Erythroblast (primary cell): ENCODE measurements at places on chromosomes 13 and 19.

DNA sequence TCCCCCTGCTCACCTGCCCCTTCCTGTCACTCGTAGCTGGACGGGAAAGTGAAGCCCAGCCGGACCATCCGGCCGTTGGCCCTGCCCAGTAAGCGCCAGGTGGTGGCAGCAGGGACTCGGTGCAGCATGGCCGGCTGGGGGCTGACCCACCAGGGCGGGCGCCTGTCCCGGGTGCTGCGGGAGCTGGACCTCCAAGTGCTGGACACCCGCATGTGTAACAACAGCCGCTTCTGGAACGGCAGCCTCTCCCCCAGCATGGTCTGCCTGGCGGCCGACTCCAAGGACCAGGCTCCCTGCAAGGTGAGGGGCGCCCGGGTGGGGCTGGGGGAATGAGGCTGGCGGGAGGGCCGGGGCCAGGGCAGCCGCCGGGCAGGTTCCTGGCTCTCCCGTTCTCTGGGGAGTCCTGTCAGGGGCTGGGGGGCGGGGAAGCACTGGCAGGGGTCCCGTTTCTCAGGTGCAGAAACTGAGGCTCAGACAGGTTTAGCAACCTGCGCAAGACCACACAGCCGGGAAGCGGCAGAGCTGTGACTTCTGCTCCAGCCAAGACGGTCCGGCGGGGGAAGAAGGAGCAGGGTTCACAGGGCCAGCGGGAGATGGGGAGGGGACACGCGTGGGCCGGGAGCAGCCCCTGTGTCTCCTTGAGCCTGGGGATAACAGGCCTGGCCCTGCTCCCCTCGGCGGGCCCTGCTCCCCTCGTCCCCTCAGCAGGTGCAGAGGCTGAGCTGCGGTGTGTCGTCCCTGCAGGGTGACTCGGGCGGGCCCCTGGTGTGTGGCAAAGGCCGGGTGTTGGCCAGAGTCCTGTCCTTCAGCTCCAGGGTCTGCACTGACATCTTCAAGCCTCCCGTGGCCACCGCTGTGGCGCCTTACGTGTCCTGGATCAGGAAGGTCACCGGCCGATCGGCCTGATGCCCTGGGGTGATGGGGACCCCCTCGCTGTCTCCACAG lies 5.3 kb downstream of the GZMM start:
- no peak for DNase-seq

DNA sequence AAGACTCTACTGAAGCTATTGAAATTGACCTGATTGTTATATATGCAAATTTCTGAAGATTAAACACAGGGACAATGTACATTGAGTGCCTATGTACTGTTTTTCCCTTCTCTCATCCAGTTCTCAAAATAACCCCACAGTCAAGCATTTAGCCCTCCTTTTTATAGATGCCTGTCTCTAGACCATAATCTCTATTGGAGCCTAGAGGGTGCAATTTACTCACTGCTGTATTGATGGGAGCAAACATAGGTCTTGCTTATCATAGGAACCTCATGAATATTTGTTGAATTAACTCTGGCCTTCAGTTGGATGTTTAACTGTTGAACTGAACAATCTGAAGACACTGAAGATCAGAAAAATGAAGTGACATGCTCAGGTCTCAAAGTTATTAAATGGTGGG lies 183.0 kb downstream of the RFC3 start:
- no peak for DNase-seq

DNA sequence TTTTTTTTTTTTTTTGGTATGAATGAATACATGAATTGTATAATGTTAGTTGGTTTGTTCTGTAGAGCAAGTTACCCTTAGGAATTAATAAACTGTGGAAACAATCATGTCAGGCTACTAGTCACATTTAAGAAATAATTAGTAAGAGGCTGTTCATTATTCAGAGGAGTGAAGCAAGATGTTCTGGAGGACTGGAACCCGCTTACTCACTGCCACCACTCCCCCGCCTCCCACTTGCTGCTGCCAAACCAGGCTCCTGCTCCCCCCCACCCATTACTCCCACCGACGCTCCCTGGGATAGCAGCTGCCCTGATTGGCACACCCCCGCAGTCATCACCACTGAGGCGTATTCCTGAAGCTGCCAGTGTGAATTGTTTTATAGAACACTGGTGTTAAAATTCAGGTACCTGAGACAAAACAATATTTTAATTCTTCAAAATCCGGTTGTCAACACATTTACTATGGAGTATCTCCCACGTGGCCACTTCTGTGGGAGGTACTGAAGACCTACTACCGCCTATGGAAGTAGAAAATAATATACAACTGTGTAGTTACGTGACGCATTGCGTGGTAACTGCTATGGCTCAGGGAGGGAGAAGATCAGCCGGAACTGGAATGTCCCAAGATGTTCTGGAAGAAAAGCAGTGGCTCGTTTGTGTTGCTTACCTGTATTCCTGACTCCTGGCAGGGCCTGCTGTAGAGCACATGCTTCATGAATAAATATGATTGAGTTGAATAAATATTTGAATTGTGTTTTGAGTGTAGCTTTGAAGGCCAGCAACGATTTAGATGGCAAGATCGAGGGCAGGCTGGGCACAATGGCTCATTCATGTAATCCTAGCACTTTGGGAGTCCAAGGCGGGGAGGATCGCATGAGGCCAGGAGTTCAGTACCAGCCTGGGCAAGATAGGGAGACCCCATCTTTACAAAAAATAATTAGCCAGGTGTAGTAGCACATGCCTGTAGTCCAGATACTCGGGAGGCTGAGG lies 1.7 kb downstream of the DPY19L3 start:
- DNase-seq = no peak

DNA sequence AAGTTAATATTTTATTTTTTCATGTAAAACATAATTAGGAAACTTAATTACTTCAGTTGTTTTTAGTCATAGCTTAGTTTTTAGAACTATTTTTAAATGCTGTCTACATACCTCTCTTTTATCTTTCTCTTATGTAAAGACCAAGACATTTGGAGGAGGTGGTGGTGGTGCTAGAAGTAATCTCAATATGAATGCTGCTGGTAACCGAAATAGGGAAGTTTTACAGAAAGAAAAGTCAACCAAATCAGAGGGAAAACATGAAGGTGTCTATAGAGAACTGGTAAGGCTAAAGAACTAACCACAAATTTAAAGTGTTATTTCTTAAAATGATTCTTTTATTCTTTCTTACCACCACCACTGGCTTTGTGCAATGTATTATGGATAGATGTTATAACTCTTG lies 97.3 kb downstream of the TDRD3 start:
- DNase-seq = no peak

DNA sequence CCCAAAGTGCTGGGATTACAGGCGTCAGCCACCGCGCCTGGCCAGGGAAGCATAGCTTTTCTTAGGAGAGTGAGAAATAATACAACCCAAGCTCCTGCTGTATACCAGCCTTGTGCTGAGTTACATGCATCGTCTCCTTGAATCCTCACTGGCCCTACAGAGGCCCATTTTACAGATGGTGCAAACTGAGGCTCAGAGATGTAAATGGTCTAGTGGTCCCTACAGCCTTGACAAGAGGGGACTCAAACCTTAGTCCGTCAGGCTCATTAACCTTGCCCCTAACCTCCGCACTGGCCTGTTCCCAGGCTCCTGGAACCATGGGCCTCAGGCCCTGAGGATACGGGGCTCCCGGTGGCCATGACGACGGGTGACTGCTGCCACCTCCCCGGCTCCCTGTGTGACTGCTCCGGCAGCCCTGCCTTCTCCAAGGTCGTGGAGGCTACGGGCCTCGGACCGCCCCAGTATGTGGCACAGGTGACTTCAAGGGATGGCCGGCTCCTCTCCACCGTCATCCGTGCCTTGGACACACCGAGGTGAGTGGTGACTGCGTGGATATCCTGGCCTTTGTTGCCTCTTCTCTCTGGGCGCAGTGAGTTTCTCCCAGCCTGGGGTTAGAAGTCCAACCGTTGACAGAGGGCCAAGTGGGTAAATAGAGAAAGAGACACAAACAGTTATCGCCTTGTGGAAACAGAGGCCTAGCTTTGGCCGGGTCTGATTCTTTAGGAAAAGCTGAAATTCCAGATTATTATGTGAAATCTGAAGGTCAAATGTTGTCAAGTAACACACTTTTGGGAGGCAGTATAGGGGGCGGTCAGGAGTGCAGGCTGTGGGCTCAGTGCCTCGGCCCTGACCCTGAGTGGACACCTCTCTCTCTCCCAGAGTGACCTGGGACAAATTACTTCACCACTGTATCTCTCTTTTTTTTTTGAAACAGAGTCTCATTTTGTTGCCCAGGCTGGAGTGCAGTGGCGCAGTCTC lies 8.7 kb downstream of the MARCHF2 start:
- DNase-seq = no peak

GRCh38 chr19:4012975-4013634 lies 5.6 kb downstream of the PIAS4 start:
- DNase-seq = no peak

DNA sequence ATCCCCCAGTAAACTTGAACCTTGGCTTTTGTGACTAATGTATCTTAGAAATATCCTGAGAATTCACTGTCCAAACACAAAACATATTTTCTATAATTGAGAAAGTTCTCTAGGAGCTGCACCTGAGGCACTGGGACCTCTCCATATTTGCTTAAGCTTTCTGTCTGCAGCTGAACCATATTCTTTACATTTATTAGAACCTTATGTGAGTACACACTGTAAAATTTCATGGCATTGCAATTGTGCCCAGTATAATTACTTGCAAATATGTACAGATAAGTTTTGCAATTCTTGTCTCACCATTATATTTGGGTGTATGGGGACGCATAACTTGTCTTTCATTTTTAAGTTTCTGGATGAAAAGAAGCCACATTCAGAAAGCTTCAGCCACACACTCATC lies 280.7 kb upstream of the KLHL1 start:
- no peak for DNase-seq

DNA sequence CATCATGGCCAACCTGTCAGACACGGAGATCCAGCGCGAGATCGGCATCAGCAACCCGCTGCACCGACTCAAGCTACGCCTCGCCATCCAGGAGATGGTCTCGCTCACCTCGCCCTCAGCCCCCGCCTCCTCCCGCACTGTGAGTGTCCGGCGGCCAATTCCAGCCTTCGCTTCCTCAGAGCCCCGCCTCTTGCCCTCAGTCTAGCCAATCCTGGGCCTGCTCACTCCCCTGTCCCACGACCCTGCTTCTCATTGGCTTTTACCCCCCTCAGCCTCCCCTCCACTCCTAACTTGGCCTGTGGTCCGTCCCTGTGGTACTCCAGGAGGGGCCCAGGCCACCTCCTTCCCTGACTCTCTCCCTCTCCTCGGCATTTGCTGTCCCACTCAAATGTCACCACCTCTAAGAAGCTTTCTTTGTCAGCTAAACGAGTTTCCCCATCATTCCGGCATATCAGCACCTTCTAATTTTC lies 12.3 kb downstream of the HRC start:
- peak; percentile 83 for DNase-seq

DNA sequence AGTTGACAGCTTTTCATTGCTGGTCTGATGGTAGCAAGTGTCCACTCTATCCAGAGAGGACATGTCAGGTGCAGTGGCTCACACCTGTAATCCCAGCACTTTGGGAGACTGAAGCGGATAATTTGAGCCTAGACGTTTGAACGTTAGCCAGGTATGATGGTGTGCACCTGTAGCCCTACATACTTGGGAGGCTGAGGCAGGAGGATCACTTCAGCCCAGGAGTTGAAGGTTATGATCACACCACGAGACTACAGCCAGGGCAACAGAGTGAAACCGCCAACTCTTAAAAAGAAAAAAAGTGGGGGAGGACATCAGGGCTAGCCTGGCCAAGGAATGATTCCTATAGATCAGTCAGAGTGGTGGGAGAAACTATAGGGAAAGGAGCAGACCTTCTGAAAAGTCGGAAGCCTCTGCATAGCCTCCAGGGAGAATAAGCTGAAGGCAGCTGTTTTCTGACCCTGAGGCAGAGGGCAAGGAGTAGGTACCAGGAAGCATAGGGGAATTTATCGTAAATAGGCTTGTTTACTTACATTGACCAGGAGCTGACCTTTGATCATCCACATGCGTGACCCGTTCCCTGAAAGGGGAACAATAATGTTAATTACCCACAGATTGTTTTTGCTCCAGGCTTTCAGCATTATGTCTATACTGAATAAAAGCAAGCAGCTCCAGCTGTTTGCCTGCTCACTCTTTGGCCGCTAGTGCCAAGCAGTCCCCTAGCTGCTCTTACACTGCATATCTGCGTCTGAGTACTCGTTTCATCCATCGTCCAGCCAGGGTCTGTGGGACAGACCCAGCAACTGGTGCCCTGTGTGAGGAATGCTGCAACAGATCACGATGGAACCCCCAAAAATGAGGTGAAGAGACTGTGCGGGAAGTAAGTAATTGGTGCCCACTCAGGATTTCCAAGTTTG lies 161.6 kb downstream of the RNF17 start:
- DNase-seq = no peak

DNA sequence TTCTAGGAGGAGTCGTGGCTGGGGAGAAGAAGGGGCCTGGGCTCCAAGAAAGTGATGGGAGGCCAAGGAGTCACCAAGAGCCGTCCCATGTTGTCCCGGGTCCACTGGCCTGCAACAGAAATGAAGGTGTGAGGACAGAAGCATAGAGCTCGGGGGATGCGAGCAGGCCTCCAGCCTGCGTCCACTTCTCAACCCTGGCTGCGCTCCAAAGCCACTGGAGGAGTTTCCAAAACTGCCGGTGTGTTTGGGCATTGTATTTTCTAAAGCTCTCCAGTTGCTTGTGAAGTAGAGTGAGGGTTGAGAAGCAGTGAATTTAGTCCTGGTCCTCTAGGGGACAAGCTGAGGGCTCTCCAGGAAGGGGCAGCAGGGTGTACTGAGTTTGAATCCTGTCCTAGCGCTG lies 13.0 kb downstream of the FFAR2 start:
- no peak for DNase-seq

- DNase-seq = no peak
Measured at GRCh38 chr13:98274921-98275487, 97.9 kb upstream of the RNF113B start.

DNA sequence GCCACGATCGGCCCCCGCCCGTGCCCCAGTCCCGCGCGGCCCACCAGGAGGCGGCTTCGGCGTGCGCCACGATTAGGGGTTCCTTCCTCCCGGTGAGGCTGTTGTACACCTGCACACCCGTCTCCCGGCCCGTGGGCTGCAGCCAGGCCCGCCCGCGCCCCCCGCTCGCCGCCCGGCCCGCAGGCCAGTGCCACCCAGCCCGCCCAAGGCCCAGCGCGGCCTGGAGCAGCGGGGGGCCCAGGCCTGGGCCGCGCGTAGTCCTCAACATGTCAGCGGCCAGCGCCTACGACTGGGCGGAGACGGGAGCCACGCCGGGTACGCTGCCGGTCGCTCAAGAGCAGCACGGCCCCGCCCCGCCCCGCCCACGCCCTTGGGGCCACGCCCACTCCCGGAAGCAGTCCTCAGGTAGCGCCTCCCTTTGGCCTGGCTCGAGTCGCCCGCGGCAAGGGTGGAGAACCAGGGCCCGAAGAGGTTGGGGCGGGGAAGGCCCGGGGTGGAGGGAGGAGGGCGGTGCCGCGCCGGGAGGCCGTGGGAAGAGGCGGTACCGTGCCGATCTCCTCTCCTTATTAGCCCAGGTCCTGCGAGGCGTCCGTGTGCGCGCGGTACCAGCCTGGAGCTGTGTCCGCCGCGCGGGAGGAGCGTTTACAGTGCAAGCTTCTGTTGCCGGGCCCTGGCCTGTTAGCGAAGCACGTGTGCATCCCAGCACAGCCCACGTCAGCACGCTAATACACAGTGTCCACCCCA lies at the start of gene CARS2:
TSS of gene CARS2 (minus strand) at position 291 of the 744 bp plus-strand sequence. CDS start at position 268, 23 bp downstream.
- peak; percentile 99 for DNase-seq

- DNase-seq = no peak
Measured at GRCh38 chr19:31127134-31127967, 221.9 kb downstream of the TSHZ3 start.

GRCh38 chr13:71967990-71968389 lies 101.0 kb upstream of the DACH1 start:
- no peak for DNase-seq
